ENCODE measurements at places on chromosomes 4 and X. TPM values are rescaled to one million over a fixed set of nuclear protein-coding genes. Genes with fewer than 3 reads are reported as not detected.

Gene TXLNG
- total RNA-seq, result 10.0 TPM

Gene STS
- 3.5 TPM for total RNA-seq

Gene GAGE13
- total RNA-seq, result not detected

- H3K36me3 ChIP-seq, result peaks cover 6% of the 10 kb centered on the region
- peak overlapping the region; percentile 82 for H3K4me3 ChIP-seq
- H3K27me3 ChIP-seq, result no peaks in the 10 kb centered on the region
- peaks cover 12% of the 10 kb centered on the region for H3K4me1 ChIP-seq
- H3K27ac ChIP-seq, result peak overlapping the region; percentile 74
- ATAC-seq, result peak; percentile 54
These were observed 450 bp downstream of the ACSL1 start for GRCh38 chr4:184825141-184825895.

DNA sequence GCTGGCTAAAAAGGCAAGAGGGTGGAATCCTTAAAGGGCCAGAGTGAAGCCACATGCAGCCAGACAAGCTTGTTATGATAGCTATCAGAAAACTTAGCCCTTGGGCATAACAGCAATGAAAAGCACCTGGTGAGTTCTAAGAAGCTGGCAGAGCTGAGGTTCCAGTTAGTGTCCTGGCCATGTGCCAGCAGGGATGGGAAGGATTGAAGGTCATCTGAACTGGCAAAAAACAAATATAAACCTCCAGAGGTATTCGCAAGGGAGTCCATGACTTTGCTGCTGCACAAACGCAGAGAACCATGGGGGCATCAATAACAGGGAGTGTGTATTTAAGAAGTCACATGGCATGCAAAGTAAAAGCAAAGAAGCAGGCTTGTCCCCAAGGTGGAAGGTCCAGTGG is 208.9 kb downstream of the FAM47A start:
- no peak overlapping the region for H3K4me3 ChIP-seq
- H3K4me1 ChIP-seq, result no peaks in the 10 kb centered on the region
- H3K27me3 ChIP-seq, result no peaks in the 10 kb centered on the region
- H3K36me3 ChIP-seq, result no peaks in the 10 kb centered on the region

DNA sequence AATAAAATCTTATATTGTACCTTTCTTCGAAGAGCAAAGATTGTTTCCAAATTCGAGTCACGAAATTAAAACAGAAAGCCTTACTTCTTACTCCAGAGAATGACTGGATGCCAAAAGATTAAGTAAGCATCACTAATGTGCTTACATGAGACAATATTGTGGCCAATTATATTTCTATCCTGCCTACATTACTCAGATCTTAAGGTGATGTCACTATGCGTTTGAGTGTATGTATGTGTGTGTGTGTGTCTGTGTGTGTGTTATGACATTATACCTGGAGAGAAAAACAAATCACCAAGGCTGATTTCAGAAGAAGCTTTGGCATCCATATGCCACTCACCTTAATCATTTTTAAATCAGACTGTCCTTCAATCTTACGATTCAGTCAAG is 556.3 kb downstream of the PPARGC1A start:
- peak overlapping the region; percentile 64 for H3K4me3 ChIP-seq
- H3K27me3 ChIP-seq, result no peaks in the 10 kb centered on the region
- ATAC-seq, result peak; percentile 86
- H3K27ac ChIP-seq, result peak overlapping the region; percentile 87
- H3K4me1 ChIP-seq, result peaks cover 14% of the 10 kb centered on the region

DNA sequence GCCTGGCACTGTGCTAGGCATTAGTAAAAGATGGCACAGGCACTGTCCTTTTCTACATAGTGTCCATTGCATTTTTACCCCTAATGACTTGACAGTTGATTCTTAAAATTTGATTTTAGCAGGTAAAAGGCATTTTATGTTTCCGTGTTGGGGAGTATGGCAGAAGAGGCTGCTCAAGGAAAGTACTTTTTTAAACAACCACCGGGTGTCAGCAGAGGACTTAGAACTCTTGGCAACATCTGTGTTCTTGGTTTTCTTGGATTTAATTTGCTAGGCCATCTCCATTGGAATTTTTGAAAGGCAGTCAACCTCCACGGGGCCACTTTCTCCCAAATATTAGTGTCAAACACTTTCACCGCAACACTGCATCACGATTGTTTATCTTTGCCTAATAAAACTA is 102.9 kb downstream of the TSPAN7 start:
- no peaks in the 10 kb centered on the region for H3K36me3 ChIP-seq
- peaks cover 5% of the 10 kb centered on the region for H3K4me1 ChIP-seq
- H3K27me3 ChIP-seq, result peaks cover 7% of the 10 kb centered on the region
- H3K4me3 ChIP-seq, result no peak overlapping the region
- ATAC-seq, result no peak

- no peak overlapping the region for H3K27ac ChIP-seq
- H3K27me3 ChIP-seq, result peaks cover 4% of the 10 kb centered on the region
- ATAC-seq, result no peak
- H3K4me1 ChIP-seq, result no peaks in the 10 kb centered on the region
- no peak overlapping the region for H3K4me3 ChIP-seq
- H3K36me3 ChIP-seq, result no peaks in the 10 kb centered on the region
These were observed 963.3 kb upstream of the GRIA3 start for GRCh38 chrX:122220644-122221373.

DNA sequence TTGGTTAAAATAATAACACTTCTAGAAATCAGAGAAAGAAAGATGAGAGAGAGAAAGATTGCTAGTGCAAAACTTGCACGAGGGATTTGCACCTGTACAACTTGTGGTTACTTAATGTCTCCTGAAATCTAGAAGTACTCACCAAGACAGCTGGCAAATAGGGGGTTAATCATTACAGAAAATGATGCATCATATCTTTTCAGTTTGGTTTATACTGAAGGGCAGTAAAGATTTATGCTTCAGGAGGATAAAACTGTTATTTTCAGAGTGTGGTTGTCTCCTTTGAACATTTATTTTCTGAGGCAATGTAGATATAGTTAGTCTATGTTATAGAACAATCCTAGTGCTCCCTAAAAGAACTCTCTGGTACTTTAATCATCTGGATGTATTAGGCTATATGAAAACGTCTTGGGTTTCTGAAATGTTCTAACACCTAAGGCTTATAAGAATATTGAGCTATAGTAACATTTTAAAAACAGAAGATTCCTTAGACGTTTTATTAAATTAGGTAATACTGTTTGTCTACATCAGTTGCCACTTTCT is 13.3 kb downstream of the ATOH1 start:
- peaks cover 14% of the 10 kb centered on the region for H3K27me3 ChIP-seq
- no peak overlapping the region for H3K27ac ChIP-seq
- no peak overlapping the region for H3K4me3 ChIP-seq
- H3K4me1 ChIP-seq, result no peaks in the 10 kb centered on the region
- no peaks in the 10 kb centered on the region for H3K36me3 ChIP-seq
- no peak for ATAC-seq

- H3K4me1 ChIP-seq, result no peaks in the 10 kb centered on the region
- H3K27ac ChIP-seq, result no peak overlapping the region
- no peaks in the 10 kb centered on the region for H3K36me3 ChIP-seq
- no peak overlapping the region for H3K4me3 ChIP-seq
- no peaks in the 10 kb centered on the region for H3K27me3 ChIP-seq
These were observed 95.6 kb downstream of the MAPK10 start for GRCh38 chr4:86264241-86264640.

Measured in activated T-helper 17 cell treated with anti-CD3 and anti-CD28 coated beads, Interleukin-2, amount 50 U/mL, for 72 hours (primary cell).